NCI-H187 treated with DMSO at 0.1 percent for 48 hours (cell line): ENCODE measurements at places on chromosomes 4 and X.

GRCh38 chr4:20416800-20417199 is 165.1 kb downstream of the SLIT2 start:
- no peak for DNase-seq

DNA sequence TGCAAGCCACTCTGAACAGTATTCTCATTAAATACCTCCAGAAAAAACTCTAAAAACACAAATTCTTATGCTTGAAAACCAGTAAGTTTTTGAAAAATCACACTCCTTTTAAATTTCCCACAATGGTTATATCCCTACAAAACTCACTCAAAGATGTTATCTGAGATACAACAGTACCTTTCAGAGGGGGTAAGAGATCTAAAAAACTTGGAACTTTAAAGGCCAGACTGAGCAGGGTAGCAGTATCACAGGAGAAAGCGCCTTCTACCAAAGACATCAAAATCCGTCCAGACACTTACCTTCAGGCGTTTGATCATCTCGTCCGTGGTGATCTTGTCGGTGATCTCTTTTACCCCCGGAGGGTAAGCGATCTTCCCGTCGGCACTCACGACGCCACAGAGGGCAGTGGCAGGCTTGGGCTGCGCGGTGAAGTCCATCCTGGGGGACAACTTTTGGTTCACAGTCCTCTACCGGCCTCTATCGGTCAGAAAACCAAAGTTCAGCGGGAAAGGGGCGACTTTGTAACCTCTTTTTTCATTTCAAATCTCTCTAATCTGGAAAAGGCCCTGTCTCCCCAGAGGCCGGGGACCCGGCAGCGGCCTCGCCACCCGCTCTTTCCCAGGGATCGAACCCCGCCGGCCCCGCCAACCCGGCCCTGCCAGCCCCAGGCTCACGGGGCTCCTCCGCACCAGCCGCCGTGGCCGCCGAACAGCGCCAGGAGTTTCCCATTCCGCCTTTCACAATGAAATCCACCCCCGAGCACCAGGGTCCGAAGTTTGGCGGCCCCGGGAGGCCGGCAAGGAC is 1.4 kb downstream of the PDS5A start:
- DNase-seq = peak; percentile 20

- no peak for DNase-seq
These were observed 189.1 kb downstream of the PCDH18 start for GRCh38 chr4:137343221-137343620.

- no peak for DNase-seq
These were observed 181.4 kb downstream of the AMELX start for GRCh38 chrX:11474576-11474975.

DNA sequence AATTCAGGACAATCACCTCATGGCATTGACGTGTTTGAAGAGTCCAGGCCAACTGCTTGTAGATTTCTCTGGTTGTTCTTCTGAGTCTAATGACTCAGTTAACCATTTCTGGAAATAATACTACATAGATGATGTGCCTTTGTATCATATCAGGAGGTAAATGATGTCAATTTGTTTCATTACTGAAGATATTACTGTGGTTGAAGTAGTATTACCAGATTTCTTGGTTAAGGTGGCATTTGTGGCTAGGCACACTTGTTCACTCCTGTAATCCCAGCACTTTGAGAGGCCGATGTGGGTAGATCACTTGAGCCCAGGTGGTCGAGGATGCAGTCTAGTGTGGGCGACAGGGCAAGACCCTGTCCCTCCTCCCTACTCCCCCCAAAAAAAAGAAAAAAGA is 15.7 kb downstream of the RPL9 start:
- no peak for DNase-seq

DNA sequence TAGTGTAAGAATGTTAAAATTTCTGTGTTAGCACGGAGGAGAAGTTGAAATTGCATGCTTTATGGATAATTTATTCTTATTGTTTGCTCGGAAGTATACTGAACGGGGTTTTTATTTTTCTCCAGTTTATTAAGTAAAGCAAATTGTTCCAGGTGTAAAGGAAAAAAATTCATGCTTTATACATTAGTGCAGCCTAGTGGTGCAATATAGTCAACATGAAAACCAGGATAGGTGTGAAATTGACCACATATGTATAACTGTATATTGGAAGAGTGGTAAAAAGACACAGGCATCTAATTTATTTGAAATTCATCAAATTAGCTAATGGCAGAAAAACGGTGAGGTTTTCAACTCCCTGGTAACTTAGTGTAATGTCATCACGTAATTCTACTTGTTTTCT is 959 bp downstream of the BRS3 start:
- DNase-seq = no peak

- no peak for DNase-seq
These were observed 20.8 kb downstream of the FGFRL1 start for GRCh38 chr4:1031956-1032795.

GRCh38 chr4:145034727-145035211 is 63.2 kb downstream of the ANAPC10 start:
- DNase-seq = no peak

DNA sequence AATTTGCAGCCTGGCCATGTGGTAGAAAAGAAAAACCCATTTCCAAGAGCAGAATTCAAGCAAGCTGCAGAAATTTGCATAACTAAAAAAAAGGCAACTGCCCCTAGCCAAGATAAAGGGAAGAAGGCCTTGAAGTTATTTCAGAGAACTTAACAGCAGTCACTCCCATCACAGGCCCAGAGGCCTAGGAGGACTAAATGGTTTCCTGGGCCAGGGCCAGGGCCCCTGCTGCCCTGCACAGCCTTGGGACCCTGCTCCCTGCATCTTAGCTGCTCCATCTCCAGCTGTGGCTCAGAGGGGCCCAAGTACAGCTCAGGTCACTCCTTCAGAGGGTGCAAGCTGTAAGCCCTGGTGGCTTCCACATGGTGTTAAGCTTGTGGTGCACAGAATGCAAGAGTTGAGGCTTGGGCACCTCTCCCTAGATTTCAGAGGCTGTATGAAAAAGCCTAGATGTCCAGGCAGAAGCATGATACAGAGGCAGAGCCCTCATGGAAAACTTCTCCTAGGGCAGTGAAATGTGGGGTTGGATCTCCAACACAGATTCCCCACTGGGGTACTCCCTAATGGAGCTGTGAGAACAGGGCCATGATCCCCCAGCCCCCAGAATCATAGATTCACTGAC is 6.7 kb upstream of the MID2 start:
- no peak for DNase-seq

- DNase-seq = no peak
These were observed 8.2 kb downstream of the KLHL4 start for GRCh38 chrX:87525771-87526229.

- DNase-seq = no peak
These were observed 85.9 kb downstream of the HPGD start for GRCh38 chr4:174436377-174436776.

DNA sequence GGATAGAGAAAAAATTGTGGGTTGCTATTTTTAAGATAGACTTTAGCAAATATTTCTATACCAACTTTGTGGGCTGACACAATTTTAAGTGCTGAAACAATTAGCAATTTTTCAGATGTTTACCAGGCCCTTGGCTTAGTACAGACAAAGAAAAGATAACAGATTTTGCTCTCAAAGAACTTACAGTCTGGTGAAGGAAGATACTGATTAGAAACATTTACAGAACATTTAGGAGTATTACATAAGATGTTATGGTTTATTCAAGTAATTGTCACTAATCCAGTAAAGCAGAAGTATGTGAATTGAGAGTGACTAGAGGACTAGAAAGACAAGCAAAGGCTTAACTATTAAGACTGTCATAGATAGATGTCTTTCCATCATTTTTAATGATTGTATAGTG is 35.3 kb upstream of the NDUFC1 start:
- no peak for DNase-seq

DNA sequence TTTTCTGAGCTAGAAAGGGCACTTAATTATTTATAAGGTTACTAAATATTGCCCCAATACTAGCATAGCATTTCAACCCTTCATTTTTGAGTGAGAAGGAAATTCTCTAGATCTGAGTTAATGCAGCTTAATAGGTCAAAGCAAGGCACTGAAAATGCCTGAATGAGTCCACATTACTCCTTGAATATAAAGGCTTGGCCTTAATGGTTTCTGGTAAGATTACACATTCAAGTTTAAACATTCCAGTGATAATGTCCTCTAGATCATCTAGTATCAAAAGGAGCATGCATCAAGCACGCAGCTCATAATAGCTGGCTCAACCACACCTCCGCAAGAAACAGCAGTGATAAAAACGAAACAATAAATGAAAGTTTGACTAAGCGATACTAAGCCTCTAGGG is 87.5 kb downstream of the SPANXN3 start:
- no peak for DNase-seq

DNA sequence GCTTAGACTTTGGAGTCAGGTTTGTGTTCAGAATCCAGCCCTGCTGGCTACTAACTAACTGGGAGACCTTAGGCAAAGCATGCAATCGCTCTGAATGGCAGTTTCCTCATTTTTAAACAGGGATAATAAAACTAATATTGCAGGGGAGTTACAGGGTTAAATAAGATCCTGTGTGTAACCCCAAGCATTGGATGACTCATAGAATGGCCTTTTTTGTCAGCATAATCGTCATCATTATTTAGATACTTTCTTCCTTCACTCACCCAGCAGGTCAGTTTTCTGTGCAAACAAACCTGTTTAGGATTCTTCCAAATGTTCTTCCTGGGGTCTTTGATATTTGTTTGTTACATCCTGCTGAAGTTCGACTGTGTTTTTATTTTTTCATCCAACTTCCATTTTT is 208.2 kb downstream of the EVC2 start:
- no peak for DNase-seq

DNA sequence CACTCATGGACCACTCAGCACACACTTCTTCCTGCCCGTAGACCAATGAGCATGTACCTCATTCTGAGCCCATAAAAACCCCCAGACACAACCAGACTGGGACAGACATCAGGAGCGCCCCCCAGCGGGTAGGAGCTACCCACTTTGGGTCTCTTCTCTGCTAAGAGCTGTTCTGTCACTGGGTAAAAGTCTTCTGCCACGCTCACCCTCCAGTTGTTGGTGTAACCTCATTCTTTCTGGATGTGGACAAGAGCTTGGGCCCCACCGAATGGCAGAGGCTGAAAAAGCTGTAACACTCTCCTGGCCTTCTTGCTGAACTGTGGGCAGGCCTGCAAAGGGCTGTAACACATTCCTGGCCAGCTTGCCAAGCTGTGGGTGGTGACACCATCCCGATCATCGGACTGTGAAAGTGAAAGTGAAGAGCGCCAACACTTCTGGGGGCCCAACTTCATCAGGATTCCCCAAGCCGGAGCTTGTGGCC is 137.6 kb downstream of the TECRL start:
- DNase-seq = no peak

DNA sequence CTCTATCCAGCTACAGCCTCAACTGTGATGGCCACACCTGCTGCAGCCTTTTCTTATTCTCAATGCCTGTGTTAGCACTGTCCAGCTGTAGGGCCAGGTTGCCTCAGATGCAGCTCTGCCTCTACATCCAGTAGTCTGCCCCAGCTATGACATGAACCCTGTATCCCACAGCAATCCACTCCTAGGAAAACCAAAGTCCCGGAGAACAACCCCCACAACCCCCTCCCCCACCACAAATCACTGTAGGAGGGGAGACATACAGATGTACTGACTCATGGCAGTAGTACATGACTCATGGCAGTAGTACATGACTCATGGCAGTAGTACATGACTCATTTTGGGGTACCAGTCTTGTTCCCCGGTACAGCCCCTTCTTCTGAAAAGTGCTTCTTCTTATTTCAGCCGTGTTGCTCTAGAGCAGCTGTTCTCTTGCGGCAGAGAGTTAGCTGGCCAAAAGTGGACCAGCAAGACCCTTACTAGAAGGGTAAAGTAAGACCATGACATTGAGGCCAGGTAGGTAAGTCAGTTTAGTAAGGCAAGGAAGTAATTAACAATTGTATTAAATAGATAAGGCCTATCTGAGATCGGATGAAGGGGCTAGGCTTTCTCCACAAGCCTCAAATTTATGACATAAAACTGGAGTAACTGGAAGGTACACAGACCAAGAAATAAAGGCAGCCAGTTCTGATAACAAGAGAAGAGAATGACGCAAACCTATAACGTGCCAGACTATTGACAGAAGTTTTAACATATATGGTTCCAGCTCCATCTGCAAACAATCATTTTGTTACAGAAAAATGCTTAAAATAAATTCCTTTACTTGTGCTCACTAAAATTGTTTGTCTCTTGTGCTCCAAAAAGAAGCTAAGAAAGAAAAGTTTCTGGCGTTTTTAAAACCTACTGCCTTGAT is 221.4 kb downstream of the TACR3 start:
- no peak for DNase-seq

DNA sequence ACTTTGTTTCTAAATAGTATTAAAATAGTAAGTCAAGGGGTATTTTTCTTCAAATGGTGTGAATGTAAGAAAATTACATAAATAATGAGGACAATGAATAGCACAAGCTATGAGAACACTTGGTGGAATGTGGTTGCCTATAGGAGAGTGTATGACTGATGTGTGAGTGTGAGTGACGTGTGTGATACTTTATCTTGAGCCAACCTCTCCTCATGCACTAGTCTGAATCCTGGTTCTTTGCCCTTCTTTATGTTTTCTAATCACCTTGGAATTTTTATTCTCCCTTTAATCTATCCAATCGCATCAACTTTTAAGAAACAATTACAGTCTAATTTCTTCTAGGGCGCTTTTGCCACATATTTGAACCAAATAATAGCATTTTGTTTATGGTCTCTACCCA is 98.2 kb downstream of the YIPF7 start:
- no peak for DNase-seq

DNA sequence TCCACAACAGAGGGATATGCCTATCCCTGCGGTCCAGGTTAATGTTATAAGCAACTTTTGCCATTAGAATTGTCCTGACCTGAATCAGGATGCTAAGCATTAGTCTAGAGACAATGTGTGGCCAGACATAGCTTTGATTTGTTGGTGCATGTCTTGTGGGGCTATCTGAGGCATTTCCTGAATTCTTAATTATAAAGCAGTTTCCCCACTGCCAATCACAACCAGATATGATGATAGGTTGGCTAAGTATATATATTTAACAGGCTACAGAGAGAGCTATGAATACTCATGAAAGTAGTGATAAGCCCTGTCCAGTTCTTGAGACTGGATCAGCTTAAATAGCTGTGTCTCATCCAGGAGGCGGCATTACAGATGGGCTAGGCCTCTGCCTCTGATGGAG is 37.8 kb upstream of the ZNF81 start:
- DNase-seq = no peak

DNA sequence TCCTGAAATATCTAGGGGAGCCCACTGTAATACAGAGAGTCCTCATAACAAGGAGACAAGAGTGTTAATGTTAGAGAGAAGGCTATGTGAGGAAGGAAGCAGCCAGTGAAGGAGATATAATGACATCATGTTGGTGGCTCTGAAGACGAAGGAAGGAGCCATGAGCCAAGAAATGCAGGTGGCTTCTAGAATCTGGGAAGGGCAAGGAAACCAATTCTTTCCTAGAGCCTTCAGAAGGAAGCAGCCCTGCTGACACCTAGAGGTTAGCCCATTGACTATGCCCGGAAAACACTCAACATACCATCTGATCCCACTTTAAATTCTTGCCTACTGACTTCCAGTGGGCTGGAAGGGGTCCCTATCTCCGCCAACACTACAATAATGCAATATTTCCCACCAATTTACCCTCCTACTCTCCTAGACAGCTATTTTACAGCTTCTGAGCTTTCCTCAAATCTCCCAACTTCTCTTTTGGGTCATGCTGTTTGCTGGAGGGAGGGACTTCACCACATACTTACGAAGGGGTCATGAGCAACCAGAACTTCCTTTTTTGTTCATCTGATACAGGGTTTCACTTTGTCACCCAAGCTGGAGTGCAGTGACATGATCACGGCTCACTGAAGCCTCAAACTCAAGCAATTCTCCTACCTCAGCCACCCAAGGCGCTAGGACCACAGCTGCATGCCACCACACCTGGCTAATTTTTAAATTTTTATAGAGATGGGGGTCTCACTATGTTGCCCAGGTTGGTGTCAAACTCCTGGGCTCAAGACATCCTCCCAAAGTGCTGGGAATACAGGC is 25.2 kb upstream of the G3BP2 start:
- no peak for DNase-seq
